ENCODE measurements at places on chromosomes 7 and 10.

DNA sequence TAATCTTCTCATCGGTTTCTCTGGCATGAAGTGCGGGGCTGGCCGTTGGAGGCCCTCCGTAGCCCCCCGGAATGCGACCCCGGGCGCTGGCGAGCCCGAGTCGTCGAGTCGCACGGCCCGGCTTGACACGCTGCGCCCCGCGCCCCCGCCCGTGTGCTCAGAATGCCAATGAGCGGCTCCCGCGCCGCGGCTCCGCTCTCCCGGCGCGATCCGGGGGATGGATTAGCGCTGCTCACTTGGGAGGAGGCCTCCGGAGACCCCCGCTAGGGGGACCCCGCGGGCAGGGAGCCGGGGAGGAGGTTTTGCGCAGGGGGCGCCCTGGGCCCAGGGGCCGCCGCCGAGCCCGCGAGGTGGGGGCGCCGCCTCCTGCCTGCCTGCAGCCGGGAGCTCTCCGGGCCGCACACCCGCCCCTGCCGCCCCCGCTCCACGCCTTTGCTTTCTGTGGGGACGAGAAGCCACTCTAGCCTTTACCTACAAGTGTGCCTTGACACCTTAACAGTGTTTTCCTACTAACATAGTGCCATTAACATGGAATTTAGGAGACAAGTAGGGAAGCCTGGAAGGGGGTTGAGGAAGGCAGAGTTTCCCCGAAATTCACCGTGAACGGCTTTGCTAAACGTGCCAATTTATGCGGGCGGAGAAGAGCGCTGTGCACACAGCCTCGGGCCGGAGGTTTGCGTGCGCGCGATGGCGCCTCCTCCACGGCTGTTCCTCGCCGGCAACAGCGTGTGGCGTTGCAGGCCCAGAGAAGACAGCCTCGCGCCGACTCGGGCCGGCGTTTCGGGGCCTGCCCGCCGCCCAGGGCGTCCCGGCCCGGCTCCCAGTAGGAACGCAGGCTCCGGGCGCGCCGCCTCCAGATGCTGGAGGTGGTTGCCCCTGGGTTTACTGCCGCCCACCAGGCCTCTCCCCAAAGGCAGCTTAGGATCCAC lies 7.1 kb downstream of the SHH start:
- DNase-seq: peak; percentile 95

- DNase-seq: no peak
These were observed 18.4 kb downstream of the FAM241B start for GRCh38 chr10:69648461-69648860.

DNA sequence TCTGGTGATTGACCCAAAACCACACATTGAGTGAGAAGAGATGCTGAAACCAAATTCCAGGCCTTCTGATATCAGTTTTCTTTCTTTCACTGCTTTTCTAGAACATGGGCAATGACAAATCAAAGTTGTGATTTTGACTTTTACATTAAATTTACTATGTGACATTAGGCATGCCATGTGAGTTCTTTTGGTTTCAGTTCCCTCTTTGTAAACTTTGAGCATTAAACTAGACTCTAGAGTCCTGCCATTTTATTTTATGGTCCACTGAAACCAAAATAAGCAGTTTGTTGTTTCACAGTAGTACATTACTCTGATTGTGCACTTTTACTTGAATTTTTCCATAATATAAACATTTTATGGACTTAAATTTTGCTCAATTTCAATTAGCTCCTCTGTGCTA lies 381.1 kb upstream of the SEMA3D start:
- DNase-seq: no peak

DNA sequence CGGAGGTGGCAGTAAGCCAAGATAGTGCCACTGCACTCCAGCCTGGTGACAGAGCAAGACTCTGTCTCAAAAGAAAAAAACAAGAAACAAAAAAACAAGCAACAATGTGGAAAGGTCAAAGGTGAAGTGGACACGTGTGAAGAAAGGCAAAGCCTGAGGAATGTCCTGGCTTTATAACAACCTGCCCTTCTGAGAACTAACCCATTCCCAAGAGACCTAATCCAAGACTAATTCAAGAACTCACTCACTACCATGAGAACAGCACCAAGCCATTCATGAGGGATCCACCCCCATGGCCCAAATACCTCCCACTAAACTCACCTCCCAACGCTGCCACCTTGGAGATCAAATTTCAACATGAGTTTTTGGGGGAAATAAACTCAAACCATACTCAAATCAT lies 47.5 kb upstream of the KIF5B start:
- DNase-seq: no peak

GRCh38 chr10:24643679-24644209 lies 79.9 kb downstream of the ARHGAP21 start:
- no peak for DNase-seq

DNA sequence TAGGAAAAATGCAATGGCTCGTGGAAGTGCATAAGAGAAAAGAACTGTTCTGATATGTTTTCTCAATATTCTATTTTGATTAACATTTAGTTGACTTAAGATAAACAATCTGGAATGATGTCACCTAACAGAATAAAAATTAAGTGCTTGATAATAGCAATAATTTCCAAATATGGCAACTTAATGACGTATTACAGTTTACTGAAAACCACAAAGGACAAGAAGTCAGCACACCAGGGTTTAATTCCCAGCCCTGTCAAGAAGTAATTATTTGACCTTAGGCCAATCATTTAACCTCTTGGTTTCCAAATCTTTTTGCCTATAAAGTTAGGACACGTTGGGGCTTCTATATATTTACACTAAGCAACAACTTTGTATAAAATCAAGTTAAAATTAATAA lies 95.7 kb downstream of the CABCOCO1 start:
- no peak for DNase-seq

DNA sequence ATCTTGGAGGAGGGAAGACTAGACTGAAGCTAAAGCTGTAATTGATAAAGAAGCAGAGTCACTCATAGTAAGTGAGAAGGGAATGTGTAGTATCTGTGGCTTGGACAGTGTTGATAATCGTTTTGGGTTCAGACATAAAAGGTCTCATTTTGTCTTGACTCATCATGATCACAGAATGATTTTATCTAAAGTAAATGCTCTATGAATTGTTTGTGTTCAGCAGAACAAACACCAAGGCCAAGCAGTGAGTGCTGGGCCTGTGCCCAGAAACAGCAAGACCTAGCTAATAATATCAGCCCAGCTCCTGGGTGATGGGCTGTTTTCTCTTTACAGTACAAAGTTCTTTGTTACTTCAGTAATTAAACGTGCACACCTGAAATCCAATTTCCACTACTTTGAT lies 26.7 kb upstream of the CD36 start:
- no peak for DNase-seq

DNA sequence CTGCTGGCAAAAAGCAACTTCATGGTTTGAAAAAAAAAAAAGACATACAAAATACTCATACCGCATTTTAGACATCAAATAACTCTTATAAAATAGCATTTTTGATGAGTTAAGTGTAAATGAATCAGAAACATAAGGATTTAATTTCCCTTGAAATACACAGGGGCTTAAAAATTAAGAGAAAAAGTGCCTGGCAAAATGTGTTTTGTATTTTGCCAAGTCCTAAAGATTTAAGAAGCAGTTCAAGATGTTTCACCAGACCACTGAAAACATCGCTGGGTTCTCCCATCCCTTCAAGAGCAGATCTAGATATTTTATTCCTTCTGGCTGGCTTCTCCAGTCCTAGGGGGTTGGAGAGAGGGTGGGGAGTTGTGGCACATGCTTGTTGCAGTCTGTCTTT lies 396.4 kb downstream of the INHBA start:
- no peak for DNase-seq

GRCh38 chr10:117536072-117536865 lies 6.3 kb upstream of the EMX2 start:
- no peak for DNase-seq

- no peak for DNase-seq
These were observed 552.9 kb downstream of the ARL4A start for GRCh38 chr7:13240349-13240748.

DNA sequence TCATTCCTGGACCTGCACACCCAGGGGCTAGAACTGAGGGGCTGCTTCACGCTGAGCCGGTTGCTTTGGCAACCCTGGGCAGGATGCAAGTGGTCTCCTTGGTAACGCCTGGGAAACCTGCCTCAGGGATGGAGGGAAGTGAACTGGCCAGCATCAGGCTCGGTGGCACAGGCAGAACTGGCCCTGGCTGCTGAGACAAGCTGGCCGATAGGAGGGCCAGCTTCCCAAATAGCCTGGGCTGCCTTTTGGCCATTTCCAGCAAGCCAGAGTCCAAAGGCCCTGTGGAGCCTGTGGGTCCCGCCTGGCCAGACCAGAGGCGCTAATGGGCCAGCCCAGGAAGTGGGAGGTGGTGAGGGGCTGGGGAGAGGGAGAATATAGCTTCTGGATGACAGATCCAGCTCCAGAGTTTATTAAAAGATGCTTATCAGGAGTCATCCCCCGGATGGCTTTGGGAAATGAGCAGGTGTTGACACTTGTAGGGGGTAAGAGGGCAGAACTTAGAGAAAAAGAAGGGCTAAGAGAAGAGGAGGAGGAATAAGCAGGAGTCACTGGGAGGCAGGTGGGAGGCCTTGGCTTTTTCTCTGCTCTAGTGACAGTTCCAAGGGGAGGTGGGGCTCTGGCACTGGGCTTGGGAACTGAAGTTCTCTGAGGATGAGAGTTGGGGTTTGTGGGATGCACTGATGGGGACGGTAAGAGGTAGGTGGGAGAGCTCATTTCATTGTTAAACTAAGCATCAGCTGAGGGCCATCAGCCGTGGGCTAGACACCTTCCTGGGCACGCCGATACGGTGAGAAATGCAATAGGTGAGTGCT lies 9.6 kb downstream of the NEURL1 start:
- no peak for DNase-seq

DNA sequence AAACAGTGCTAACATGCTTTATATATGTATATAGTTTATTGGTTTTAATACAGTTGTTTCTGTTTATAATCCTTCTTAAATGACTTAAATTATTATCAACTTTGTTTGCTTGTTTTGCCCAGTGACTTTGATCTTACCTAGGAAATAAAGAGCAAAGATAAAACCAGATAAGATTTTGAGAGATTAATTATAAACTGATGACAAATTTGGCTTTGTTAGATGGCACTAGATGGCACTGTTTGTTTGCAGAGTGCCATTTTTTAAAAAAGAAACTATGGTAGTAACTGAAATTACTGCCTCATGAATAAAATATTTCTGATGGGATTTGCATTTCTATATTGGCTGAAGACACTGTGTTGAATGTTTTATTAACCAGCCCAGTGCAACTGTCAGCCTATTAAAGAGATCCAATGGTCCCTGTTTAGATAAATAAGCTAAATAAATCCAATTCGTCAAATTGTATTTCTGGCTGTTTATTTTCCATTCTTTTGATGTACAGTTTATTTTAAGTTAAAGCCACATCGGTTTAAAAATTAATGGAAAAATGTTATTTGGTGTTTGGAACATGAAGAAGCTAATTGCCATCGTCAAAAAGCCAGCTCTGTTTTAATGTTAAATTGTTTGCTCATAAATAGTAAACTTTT lies 28.7 kb downstream of the VTI1A start:
- no peak for DNase-seq

DNA sequence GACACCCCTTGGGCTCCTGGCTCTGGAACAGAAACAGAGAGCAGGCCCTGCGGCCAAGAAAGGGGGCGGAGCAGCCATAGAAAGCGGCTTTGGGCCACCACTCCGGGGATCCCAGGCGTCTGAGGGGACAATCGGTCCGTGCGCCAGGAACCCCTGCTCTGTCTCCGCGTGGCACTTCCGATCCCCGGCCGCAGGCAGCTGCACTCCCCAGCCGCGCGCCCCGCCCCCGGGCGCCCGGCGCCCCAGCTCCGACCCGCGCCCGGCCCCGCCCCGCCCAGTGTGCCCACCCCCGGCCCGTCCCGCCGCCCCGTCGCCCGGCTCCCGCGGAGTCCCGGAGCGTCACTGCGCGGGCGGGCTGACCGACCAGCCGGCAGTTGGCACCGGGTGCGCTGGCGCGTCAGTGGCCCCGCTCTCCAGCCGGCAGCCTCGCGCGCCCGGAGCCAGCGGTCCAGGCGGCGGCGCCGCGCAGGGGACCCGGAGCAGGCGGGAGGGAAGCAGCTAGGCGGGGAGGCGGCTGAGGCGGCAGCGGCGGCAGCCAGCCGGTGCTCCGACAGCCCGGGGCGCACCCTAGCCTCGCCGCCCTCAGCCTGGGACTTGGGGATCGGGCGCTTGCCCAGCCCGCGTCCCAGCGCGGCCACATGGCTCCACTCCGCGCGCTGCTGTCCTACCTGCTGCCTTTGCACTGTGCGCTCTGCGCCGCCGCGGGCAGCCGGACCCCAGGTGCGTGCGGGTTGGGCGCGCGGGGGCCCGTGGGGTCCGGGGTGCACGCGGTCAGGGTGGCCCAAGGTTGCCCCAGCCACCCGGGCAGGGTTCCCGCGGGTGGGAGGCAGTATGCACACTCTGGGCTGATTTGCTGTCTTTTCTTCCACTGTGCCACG lies at the start of gene ADAMTS14:
TSS of gene ADAMTS14 (plus strand) at position 342 of the 878 bp plus-strand sequence. CDS start at position 639, 297 bp downstream.
- DNase-seq: no peak

DNA sequence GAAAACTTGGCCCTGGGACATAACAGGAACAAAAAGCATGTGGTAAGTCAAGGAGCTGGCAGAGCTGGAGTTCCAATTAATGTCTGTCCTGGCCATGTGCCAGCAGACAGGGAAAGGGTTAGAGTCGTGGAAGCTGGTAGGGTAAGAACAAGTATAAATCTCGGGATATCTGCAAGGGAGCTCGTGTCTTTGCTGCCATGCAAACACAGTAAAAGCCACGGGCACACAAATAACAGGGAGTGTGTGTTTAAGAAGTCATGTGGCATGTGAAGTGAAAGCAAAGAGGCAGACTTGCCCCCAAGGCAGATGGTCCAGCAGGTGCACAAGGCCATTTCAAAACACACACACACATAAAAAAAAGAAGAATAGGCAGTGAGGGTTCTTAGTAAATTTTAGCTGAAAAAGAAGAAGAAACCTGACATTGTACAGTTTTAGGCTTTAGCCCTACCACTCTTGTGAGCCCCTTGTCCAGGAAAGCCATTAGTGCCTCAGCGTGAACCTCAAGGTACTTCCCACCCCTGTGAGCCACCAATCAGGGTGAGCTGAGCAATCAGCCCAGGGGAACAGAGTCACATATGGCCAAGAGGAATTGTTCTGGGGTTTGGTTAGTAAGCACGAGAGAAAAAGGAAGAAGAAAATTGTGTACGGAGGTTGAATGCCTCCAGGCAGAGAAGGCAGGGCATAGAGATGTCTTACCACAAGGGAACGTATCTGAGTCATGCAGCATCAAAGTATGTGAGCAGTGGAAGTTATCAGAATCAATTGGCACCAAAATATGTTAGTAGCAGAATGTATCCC lies 32.8 kb upstream of the ARHGAP12 start:
- no peak for DNase-seq

DNA sequence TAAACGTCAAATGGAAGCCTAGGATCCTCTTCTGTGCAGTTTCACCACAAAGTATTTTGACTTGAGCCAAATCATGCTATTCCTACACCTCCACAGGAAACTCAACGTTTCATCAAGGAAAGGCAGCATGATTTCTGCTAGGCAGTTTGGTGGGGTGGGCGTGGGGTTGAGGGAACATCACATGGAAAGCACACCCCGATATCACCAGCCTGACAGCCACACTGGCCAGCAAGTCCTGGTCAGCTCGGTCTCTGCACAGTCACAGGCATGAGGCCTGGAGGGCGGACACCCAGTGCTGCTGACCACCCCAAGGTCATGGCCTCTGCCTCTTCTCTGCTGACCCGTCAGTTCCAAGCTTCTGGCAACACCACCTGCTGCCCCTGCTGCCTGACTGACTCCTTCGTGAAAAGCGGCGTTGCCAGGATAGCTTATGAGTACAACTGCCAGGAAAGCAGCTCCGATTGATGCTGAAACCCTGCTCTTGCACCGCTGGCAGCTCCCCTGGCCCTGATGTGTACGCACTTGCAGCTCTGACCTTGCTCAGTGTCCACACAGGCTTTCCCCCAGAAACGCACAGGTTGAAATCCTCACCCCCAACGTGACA lies 171.5 kb downstream of the DIP2C start:
- DNase-seq: no peak

All from D721Med (cell line).